ENCODE measurements at places on chromosomes 6 and 20.

GRCh38 chr6:45477278-45477677 lies 99.5 kb upstream of the SUPT3H start:
- DNase-seq: no peak

DNA sequence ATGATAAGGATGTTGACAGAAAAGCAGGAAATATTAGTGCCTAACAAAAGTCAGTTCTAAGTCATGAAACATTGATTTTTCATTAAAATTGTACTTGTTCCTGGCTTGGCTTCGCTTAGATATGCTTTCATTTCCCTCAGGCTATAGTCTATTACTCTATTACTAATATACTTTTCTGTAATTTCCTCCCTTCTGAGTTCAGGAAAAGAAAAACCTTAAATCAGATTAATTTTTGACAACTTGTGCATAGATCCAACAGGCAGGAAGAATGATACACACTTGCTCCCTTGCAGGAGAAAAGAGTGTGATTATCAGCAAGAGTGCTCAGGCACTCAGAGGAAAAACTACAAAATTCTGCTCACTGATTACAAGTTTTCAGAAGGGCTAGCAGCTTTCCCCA lies 145.2 kb upstream of the THEMIS start:
- DNase-seq: no peak

DNA sequence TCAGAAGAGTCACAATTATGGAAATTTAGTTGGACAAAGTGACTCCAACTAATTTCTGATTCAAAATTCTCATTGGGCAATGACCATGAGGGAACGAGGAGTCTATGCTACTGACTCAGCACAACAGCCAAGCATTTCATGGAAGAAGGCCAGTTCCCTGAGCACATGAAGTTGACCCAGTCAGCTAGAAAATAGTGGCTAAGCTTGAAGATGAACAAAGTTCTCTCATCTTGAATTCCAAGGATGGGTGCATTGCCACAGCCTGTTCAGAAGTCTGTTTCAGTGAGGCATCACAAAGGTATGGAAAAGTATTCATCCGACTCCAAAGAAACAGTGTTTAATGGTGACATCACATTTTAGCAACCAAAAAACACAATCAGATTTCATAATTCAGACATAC lies 676.9 kb downstream of the HACE1 start:
- DNase-seq: no peak

- no peak for DNase-seq
Measured at GRCh38 chr6:153725456-153725855, 313.6 kb upstream of the OPRM1 start.

DNA sequence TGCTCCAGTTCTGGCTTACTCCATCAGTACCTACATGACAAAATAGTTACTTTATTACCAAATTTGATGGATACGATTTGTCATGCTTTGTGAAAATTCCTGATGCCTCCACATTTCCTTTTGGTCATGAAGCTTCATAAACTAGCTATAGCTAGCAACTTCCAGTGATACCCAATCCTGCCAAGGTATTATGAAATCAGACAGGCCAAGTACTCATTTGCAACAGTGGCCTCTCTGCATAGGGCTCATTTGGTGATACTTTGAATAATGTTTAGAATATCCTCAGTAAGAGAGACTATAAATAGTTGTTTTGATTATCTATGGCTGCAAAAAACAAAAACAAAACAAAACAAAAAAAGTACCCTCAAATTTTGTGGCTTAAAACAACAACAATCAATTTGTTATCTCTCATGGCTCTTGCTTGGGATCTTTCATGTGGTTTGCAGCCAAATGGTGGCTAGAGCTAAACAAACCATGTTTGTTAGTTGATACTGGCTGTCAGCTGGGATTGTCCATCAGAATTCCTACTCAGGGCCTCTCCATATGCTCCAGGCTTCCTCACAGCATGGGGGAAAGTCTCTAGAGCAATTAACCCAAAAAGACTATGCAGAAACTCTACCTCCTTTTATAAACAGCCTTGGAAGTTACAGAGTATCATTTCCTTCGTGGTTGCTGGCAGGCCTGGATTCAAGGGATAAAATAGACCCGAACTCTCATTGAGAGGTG lies 10.1 kb upstream of the PRL start:
- DNase-seq: no peak

DNA sequence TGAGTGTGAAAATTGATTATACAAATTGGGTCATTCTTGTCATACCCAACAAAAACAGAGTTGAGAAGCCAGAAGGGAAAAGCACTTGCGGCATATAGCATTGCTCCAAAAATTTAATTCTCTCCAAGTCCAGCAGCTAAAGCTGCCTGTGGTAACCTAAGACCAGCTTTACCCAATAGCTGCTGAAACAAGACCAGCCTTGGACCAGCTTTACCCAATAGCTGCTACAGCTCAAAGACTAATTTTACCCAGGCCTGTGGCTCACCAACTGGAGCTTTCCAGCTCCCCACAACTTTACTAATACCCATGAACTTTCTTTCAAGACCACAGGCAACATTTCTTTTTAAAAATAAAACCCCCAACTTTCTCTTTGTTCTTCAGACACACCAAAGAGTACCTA lies 32.8 kb upstream of the ZNF133 start:
- DNase-seq: no peak

GRCh38 chr6:80939898-80940297 lies 812.6 kb downstream of the TENT5A start:
- DNase-seq: no peak

GRCh38 chr20:18815194-18815942 lies 1.8 kb downstream of the SCP2D1 start:
- DNase-seq: no peak
